ENCODE measurements at places on chromosomes 11 and 22.

DNA sequence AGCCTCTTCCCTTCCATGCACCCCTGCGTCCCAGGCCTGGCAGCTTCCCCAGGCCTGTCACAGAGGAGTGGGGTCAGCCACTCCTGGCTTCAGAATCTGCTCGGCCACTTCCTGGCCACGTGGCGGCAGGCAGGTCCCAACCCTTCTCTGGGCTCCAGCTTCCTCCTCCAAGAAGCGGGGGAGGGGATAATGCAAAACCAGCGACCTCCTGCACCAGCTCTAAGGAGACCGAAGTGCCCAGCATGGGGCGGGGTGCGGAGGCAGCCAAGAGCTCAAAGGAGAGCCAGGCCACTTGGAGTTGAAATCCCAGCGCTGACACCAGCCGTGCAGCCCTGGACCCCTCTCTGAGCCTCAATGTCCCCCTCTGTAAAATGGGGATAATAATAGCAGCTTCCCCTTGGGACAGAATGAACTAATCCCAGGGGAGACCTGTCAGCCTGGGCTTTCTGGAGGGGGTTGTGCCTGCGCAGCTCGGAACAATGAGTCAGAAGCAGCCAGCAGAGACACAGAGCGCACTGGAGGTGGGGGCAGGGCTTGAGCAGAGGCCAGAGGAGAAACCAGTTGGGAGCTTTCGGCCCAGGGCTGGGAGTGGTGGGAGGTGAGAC is 22.8 kb upstream of the PICK1 start:
- DNase-seq: peak; percentile 82

DNA sequence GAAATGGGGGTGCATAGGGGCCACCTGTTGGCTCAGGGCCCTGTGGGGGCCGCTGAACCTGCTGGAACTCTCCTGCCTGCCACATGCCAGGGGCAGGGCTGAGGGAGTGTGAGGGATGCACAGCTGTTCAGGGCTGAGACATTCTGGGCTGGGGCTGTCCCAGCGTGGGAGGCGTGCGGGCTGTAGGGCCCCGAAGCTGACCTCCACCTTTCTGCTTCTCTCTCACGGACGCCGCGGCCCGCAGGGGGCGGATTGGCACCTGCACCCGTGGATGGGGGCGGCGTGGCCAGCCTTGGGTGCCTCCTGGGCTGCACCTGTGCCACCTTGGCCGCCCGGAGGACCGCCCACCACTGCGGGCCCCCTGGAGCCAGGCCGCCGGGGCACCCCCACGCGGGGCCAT is 4.1 kb downstream of the CCDC188 start:
- DNase-seq: no peak

- DNase-seq: no peak
Observed at GRCh38 chr11:8790968-8791367, 108.4 kb downstream of the RPL27A start.

GRCh38 chr11:76629116-76629852 is 41.3 kb downstream of the LRRC32 start:
- DNase-seq: no peak

- DNase-seq: no peak
Observed at GRCh38 chr11:23988381-23989006, 508.4 kb upstream of the LUZP2 start.

GRCh38 chr11:93020248-93021046 is 51.0 kb downstream of the MTNR1B start:
- no peak for DNase-seq
